Activated naive CD4-positive, alpha-beta T cell treated with anti-CD3 and anti-CD28 coated beads, Interleukin-2, amount 50 U/mL, for 72 hours (primary cell): ENCODE measurements at places on chromosomes 12 and 14.

DNA sequence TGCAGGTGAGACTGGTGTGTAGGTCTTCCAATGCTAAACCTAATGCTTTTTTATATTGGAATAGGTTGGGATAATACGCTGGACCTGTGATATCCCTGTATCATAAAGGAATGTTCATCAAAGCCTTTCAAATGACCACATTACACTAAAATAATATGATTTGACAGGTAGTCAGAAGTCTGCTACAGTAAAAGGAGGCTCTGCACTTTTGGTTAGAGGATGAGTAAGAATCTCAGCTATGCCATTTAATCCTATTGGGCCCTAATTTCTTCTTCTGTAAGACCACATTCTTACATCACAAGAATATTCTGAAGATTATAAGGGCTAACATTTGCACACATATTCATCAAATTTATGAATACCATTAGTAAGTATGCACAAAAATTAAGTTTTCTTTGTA is 250.5 kb upstream of the FLRT2 start:
- no peak for DNase-seq

GRCh38 chr14:59020382-59020781 is 168.1 kb upstream of the DAAM1 start:
- DNase-seq: no peak

- DNase-seq: no peak
Observed at GRCh38 chr12:12954878-12955625, 3.1 kb upstream of the GPRC5D start.

- DNase-seq: no peak
Observed at GRCh38 chr12:30440826-30441602, 254.7 kb downstream of the IPO8 start.

DNA sequence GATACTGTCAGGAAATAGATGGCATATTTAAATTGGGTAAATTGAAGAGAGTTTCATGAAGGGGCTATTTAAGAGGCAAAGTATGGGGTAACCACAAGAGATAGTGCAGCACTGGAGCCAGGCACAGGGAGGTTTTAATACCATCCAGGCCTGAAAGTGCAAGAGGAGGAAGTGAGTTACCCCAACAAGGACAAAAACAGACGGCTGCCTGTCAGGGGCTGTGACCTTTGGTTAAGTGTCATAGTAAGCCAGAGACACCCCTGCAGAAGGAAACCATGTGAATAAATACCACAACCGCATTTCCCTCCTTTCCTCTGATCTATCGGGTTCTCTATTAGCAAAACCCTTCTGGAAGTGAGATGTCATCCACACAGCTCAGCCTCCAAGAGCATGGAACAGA is 122.0 kb upstream of the DHRS4 start:
- no peak for DNase-seq

DNA sequence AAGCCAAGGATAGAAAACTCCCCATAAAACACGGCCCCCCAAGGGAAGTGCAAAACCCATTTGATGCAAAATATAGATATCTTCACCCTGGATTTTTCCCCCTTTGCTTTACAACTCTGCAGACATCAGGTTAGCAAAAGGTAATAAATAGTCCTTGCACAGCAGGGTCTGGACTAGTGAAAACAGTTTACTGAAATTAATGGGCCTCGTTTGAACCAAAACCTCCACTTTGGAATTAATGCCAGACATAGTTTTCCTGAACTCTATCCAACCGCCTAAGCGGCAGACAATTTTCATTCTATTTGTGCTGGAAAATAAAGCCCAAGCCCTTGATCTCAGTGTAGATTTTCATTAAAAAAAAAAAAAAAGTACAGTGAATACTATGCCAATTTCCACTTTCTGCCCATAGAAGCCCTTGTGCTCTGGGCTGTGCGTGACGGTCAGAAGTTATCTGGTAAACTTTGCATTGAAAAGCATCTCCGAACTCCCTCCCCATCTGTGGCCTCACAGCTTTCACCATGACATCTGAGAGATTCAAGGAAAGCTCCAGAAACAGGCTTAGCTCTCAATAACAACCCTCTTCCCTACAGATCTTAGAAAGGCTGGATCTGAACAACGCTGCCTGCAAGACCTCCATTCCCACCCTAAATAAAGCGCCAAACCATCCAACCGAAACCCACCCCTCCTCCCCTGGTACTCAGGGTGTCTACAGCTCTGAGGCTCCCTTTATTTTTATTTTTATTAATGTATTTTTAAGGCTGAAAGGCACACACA is 11.0 kb upstream of the IRF2BPL start:
- no peak for DNase-seq

DNA sequence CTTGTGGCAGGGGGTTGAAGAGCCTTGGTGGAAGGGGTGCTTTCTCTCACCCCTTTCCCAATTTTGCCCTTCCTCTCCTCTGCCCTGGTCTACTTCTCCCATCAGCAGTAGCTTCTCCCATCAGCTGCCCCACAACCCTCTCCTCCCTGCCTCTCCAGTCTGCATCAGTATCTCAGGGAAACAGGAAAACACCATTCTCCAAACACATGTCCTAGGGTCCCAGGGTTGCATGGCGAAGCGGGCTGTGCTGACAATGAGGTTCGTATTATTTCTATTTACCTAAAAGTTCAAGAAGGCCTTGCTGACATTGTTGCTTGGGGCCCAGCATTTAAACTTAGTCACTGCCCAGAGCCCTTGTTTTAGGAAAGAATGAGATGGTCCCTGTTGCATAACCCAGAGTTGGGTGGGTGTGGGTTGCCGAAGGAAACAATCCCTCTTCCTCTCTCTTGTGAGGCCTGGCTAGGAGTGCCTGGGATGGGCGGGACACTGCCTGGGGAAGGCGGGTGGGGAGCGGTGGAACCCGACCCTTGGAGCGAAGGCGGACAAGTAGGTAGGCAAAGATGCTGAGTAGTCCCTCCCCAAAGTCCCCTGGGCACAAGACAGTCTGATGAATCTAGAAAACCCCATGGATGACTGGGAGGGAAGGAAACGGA is 1.3 kb upstream of the IGFBP6 start:
- DNase-seq: no peak

- DNase-seq: no peak
Observed at GRCh38 chr12:98421316-98421715, 94.1 kb upstream of the TMPO start.

DNA sequence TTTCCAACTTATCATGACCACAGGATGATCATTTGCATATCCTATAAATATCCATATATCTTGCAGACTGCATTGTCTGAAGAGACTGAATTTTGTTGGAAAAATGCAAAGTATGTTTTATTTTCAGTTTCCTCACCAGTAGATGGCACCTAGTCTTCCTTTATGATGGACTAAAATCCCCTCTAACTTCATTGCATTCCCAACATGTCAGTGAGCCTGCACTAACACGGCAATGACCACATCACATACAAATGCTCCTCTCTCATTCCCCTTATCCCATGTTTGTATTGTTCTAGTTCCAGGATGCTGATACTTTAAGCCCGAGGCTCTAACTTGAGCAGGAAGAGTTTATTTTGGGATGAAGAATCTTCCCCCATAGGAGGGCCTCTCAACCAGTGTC is 24.7 kb upstream of the MYBPC1 start:
- no peak for DNase-seq

DNA sequence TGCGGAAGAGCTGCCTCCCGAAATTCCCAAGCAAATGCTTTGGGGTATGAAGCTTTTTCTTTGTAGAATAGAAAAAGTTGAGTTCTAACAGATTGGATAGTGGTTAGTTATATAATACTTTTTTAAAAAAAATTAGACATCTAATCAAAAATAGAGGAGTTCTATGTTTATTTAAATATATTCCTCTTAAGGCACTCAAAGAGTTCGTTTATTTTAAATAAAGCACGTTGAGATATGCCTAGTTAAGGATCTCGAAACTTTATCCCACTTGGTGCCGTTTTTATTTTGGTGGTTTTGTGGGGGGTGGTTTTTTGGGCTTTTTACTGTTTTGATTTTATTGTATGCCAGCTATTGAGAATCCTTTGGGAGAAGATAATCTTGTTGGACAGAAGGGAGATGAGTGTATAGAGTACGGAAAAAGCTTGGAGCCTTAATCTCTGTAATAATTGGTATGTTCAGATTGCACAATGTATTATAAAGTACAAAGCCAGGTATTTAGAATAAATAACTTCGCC is 10.7 kb upstream of the SNAPC1 start:
- DNase-seq: no peak

DNA sequence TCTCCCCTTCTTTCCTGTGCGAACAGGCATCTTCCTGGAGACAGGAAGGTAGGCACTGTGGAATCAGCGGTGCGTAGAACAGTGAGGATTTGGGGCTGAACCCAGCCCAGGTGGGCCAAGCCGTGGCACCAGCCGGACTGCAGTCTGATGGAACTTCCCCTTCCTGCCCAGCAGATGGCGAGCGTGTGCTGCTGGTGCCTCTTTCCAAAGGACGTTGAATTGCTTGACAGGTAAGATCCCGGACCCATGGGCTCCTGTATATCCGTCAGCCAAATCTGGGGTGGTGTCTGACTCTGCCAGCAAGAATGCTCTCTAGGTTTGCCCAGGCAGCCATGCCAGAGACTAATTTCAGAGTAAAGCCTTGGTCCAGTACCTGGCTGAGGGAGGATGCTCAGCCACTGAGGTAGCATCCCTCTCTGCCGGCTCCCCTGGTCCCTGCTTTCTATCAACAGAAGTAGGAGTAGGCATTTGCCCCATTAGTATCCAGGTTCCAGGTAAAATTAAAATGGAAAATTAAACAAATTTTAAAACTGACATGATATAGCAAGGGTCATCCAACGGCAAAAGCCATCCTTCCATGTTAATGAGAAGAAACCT is 21.1 kb upstream of the KCNA5 start:
- no peak for DNase-seq

- no peak for DNase-seq
Observed at GRCh38 chr14:24351517-24351916, 11.7 kb upstream of the RIPK3 start.
